ENCODE measurements at places on chromosomes 2 and 18. TPM values are rescaled to one million over a fixed set of nuclear protein-coding genes. Genes with fewer than 3 reads are reported as not detected.

CMPK2 gene
- total RNA-seq: 4.9 TPM

FMNL2 gene
- 38.6 TPM for total RNA-seq

POTEJ gene
- 0.03 TPM for total RNA-seq

RTP5 gene
- not detected for total RNA-seq

REG3A gene
- total RNA-seq: not detected

CGREF1 gene
- total RNA-seq: 19.0 TPM

MRO gene
- total RNA-seq: 0.03 TPM

MALL gene
- total RNA-seq: not detected

IL37 gene
- 1.0 TPM for total RNA-seq

SLC4A3 gene
- 6.8 TPM for total RNA-seq

TTN gene
- 0.38 TPM for total RNA-seq

SCYGR6 gene
- total RNA-seq: not detected

DNAJC5G gene
- total RNA-seq: not detected

TSPYL6 gene
- total RNA-seq: not detected

CYP1B1 gene
- 0.50 TPM for total RNA-seq

LRRTM4 gene
- not detected for total RNA-seq

ORC2 gene
- 17.9 TPM for total RNA-seq

KLF7 gene
- 5.6 TPM for total RNA-seq

TMEM247 gene
- total RNA-seq: not detected

SAG gene
- total RNA-seq: not detected

GULP1 gene
- 49.0 TPM for total RNA-seq

CERKL gene
- not detected for total RNA-seq

L3MBTL4 gene
- total RNA-seq: 0.72 TPM

ACVR1C gene
- 0.05 TPM for total RNA-seq

ALK gene
- 0.34 TPM for total RNA-seq

CHRNA1 gene
- total RNA-seq: not detected

DPP4 gene
- 0.05 TPM for total RNA-seq

CABLES1 gene
- total RNA-seq: 13.3 TPM

APOB gene
- not detected for total RNA-seq

MTHFD2 gene
- 475 TPM for total RNA-seq

TRIM43 gene
- 0.29 TPM for total RNA-seq

ALLC gene
- total RNA-seq: 0.41 TPM

MYO5B gene
- 4.7 TPM for total RNA-seq

SOX11 gene
- total RNA-seq: 9.3 TPM

TOGARAM2 gene
- not detected for total RNA-seq

MCM6 gene
- total RNA-seq: 32.9 TPM

CLEC4F gene
- total RNA-seq: not detected

ABCG5 gene
- not detected for total RNA-seq

CNDP1 gene
- total RNA-seq: not detected

C2orf80 gene
- not detected for total RNA-seq

MYOM1 gene
- 0.08 TPM for total RNA-seq

ANKRD30BL gene
- not detected for total RNA-seq

Measured in A375 (cell line).